ENCODE measurements at places on chromosomes 16 and 17.

DNA sequence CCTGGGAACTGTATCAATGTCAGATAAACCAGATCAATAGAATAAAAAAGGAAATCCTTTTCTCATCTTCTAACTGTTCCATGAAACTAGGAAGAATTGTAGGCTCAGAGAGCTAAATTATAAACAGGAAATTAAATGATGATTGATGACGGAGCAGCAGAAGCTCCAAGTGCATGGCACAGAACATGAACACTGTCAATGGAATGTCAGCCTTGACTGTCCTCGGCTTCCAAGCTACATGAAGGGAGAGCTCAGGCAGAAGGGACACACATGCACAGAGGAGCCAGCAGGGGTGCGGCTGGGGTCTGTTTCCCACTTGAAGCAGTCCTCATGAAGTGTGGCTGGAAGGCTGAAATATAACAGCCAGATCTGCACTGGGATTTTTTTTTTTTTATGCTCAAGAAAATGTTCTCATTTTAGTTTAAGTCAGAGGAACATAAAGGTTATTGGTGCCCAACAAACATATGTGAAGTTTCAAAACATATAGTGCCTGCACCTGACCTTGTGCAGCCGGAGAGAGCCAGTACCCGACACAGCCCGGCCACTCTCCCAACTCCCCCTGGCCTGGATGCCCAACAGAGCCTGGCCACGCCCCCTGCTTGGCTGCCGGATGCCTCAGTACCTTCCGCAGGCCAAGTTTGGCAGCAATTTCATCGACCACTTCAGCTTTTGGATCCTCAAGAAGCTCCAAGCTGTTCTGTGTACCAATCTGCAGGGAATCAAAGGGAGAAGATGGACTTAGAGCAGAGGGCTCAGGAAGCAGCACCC lies 37.0 kb downstream of the NPLOC4 start:
- no peak for DNase-seq

- peak; percentile 1 for DNase-seq
These were observed 648.5 kb upstream of the RBFOX1 start for GRCh38 chr16:6684076-6684673.

- DNase-seq = no peak
These were observed 16.8 kb upstream of the STAT3 start for GRCh38 chr17:42405076-42405475.

GRCh38 chr17:31111183-31111582 lies 16.4 kb downstream of the NF1 start:
- DNase-seq = no peak

GRCh38 chr17:65558683-65559460 lies 2.6 kb downstream of the AXIN2 start:
- no peak for DNase-seq

- peak; percentile 75 for DNase-seq
These were observed 136.6 kb downstream of the COPRS start for GRCh38 chr17:31722251-31723056.

DNA sequence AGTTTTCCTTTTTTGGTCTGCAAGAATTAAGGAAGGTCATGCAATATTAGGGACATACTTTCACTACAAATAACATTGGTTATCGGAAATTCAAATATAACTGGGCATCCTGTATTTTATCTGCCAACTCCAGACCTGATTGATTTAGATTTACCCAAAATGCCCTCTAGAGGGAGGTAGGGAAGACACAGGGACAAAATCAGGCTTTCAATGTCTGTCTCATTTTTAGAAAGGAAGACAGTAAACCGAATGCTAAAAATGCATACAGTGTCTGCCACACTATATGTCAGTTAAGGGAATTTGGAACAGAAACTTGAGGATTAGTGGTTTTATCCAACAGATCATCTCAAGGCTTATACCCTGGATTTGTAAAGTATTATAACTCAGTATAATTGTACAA lies 161.7 kb upstream of the SOX9 start:
- DNase-seq = peak; percentile 12

DNA sequence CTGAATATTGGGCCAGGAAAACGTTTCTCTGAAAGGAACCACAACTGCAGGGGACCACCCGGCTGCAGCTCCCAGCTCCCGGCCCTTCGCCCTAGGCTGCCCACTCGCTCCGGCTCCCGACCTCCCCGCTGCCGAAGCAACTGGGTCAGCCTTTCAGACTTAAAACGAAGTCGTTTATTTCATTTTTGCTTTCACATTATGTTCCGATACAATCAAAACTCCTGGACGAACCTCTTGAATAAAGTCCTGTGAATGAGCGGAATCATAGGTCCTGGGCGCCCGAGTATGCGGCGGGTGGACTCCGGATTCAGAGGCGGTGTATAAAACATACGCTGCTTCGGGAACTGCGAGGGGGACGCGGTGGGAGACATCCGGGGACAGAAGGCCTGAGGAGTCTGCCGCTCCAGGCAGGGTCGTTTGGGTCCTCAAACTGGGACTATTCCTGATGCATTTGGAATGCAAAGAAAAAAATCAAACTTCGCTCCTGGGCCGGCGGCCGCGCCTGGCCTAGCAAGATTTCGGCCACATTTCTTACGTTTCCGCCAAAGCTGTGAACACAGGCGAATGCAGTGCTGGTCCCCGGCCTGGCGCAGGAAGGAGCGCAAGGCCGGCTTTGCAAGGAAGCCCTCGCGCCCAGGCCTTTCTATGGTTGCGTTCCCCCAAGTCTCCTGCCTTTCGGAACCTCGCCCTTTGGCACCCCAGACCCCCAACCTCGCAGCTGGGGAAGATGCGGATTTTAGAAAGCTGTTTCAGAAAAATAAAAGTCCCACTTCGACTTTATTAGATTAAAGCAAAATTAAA lies 3.7 kb downstream of the CBLN1 start:
- DNase-seq = no peak

DNA sequence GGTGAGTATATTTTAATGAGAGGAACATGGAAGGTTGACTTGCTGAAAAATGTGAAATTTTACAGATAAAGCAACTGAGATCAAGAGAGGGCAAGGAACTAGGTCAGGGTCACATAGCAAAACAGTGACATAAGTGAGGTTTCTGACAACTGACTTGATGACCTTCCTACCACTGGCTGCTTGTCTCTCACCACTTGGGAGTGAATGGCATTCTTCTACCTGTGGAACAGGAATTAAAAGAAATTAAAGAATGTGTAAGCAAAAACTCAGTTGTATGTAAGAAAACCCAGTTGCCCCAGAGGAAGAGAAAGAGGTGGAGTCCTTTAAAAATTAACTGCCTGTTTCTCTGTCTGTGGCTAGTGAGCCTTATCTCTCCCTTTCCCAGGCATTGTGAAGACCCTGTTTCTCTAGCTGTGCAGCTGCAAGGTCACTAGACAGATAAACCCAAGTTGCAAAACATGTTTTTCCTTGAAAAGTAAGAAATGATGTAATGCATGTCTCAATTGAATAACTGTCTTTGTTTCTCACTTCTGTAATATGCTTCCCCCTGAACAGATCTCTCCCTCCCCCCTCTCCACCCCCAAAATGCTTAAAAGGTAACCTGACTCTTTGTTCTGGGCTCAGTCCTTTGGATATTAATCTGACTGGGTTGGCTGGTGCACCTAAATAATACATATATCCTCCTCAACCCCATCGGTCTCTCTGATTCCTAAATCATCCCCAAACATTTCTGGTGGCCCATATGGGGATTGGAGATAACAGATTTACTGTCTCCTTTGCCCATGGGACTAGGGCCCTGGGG lies 23.4 kb downstream of the ACSM1 start:
- DNase-seq = no peak

DNA sequence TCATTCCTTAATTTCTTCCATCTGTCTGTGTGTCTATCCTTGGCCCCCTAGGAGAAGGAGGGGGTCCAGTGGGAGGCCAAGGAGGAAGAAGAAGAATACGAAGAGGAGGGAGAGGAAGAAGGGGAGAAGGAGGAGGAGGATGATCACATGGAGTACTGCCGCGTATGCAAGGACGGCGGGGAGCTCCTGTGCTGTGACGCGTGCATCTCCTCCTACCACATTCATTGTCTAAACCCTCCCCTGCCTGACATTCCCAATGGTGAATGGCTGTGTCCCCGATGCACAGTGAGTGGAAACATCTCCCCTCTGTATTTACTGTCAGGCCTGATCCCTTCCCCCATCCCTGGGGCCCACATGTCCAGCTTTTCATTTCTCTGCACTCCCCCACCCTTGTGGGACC lies 6.3 kb downstream of the CHD3 start:
- no peak for DNase-seq

- no peak for DNase-seq
These were observed 57.8 kb downstream of the BMERB1 start for GRCh38 chr16:15492091-15492740.

DNA sequence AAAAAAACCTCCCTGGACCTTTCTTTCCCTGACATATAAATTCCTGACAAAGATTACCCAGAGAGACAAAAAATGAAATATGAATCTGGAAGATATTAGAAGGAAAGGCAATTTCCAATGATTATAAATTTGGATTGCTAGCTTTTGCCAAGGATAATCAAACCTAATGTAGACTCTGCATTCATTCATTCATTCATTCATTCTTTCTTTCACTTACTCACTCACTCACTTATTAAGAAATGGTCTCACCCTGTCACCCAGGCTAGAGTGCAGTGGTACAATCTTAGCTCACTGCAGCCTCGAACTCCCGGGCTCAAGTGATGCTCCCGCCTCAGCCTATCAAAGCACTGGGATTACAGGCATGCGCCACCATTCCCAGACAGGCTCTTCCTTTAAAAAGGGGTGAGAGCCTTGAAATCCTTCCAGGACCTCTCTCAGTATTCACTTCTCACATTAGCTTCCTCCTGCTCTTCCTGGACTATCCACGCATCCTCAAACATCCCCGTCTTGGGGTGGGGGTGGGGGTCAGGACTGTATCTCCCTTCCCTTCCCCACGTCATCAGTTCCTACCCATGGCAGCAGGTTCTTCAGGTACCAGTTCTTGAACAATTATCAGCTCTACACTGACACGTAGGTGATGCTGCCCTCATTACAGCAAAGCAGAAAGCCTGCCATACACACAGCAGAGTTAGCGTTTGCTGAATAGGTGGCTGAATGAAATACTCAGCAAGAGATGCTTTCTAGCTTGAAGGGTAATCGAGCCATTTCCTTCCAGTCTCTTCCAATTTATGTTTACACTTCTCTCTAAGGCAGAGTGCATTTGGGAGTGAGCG lies 19.8 kb downstream of the PRPSAP1 start:
- no peak for DNase-seq
